ENCODE measurements at places on chromosomes 16 and 17. TPM values are rescaled to one million over a fixed set of nuclear protein-coding genes. Genes with fewer than 3 reads are reported as not detected.

Gene CSH2
- not detected for total RNA-seq

Gene OR2C1
- total RNA-seq, result not detected

Gene SPECC1
- 39.5 TPM for total RNA-seq

Gene GEMIN4
- 47.7 TPM for total RNA-seq

Gene SLC47A1
- total RNA-seq, result not detected

Gene IRX5
- total RNA-seq, result not detected

Gene SEZ6L2
- 0.49 TPM for total RNA-seq

Gene ST3GAL2
- 61.7 TPM for total RNA-seq

Gene AOC3
- 0.56 TPM for total RNA-seq

Gene NPIPA5
- 3.8 TPM for total RNA-seq

Gene TOP2A
- 214 TPM for total RNA-seq

Gene BAIAP3
- total RNA-seq, result 0.56 TPM

Gene MTSS2
- total RNA-seq, result 0.51 TPM

Gene CASKIN1
- 0.33 TPM for total RNA-seq

Gene ATAD5
- total RNA-seq, result 18.0 TPM

Gene TBC1D28
- total RNA-seq, result not detected

Gene WDR90
- 65.0 TPM for total RNA-seq

Gene CBLN1
- total RNA-seq, result not detected

Gene HLF
- 0.26 TPM for total RNA-seq

Gene PYY
- total RNA-seq, result not detected

Gene KRTAP2-3
- total RNA-seq, result not detected

Gene IGSF6
- 0.85 TPM for total RNA-seq

Gene SMPD3
- total RNA-seq, result 1.5 TPM

Gene TAT
- 0.44 TPM for total RNA-seq

Data from GM12878 (cell line).